AG09319 (cell line): ENCODE measurements at places on chromosomes 1 and 21.

- no peak for DNase-seq
Measured at GRCh38 chr1:212020975-212021374, 14.4 kb downstream of the INTS7 start.

DNA sequence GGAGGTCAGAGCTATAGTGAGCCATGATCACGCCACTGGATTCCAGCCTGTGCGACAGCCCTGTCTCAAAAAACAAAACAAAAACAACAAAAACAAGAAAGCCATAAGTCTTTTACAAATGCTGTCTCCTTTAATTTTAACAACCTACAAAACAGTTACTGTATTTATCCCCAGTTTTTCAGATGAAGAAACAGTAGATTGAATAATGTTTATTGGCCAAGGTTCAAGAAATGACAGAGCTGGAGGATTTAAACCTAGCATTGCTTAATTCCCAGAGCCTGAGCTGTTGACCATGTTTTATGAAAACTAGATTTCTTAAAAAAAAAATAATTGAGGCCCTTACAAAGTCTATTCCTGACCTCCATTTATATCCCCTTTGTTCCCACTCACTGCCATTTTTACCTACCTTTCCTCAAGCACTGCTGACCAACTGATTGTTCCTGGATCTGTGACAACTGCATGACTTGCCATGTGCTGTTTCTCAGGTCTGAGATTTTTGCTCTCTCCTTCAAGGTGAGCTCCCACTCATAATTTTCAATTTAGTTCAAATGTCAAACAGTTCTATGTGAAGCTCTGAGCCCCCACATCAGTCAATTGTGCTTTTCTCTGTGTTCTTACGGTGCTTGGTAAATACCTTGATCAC, 140.8 kb downstream of the CHRM3 start:
- DNase-seq, result no peak

GRCh38 chr1:238107322-238107721, 216.6 kb upstream of the ZP4 start:
- DNase-seq, result no peak

DNA sequence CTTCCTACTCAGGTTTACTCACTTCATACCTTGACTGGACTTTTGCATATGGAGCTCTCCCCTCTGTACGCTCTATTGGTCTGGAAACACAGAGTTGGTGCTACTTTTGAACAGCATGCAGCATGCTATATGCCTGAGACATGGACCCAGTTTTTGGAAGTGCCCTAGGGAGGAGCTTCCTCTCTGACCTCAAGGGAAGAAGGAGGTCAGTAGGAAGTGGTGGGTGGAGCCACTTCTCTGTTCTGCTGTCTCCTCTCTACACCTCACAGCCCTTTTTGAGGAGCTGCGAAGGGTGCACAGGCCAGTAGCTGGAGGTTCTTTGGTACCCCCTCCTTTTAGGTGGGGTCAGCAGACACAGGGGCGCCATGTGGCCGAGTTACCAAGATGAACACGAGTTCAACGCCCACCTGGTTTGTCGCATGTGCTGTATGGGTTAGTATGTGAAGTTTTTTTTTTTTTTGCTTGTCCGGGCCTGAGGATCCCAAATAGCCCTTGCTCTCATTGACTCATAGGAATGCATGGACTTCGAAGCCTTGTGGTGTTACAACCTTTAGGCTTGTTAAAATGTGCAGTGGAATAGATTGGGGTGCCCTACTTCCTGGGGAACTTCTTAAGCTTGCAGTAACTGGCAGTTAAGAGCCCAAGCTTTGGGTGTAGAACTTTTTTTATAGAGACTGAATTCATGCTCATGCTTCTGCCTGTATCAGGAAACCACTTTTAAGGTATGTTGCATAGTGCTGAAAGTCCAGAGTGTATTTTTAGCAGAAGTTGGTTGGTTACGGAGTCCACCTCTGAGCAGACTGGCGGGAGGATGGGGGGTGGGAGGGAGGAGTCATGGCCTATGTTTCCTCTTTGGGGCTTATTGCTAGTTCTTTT, 10.7 kb downstream of the MACF1 start:
- DNase-seq, result no peak

DNA sequence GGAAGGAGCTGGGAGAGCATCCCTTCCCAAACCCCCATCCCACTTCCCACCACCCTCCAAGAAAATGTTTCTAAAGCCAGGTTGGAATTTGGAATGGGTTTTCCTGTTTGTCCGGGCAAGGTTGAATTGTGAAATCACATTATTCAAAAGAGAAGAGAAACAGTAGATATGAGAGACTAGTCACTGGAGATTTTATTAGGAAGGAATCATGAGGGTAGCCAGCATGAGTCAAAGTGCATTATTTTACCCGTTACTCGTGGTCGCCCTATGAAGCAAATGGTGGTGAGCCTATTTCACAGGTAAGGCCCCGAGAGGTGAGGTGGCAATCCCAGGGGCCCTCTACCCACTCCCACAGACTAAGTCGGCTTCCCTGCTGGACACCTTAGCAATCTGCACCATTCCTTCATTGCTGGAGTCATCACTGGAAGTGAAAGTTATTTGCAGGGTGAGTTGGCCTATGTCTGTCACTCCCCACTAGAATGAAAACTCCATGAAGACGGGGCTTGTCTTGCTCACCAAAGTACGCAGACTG, 52.8 kb downstream of the TOMM20 start:
- no peak for DNase-seq

DNA sequence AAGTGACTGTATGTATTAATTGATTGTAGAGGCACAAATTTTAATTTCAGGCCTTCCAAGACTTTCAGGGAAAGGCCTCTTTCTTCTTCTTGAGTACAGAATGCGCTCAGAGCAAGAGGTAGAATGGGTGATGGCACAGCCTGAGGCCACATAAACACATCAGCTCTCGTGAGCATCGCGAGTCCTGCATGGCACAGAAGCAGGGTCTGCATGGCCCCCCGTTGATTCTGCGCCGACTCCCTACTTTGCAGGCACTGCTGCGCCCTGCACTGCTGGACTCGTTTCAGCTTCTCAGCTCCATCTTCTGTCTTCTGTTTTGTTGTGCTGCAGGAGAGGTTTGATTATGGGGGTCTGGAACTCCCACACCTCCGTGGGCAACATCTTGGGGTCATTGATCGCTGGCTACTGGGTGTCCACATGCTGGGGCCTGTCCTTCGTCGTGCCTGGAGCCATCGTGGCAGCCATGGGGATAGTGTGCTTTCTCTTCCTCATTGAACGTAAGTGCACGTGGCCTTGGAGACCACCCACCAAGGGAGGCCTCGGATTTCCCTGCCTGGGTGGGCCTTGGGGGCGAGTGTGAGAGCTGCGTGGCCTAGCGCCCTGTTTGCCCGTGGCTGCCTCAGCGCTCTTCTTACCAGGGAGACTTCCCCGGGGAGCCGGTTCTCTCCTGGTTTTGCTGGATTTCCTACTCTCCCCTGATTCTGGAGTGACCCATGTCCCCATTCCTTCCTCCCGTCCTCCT, 29.6 kb downstream of the SLC37A1 start:
- no peak for DNase-seq
